ENCODE measurements at places on chromosomes 2 and 18. TPM values are rescaled to one million over a fixed set of nuclear protein-coding genes. Genes with fewer than 3 reads are reported as not detected.
A peak's percentile ranks its signal among the peaks of the same experiment; 100 is the strongest.

LYG2 gene
- total RNA-seq, result not detected

C1GALT1C1L gene
- not detected for total RNA-seq

EVX2 gene
- not detected for total RNA-seq

NTSR2 gene
- not detected for total RNA-seq

OSR1 gene
- total RNA-seq, result 10.8 TPM

LYPD6 gene
- total RNA-seq, result 29.6 TPM

OR6B2 gene
- not detected for total RNA-seq

- no peak for DNase-seq
These were observed 48.4 kb upstream of the APCDD1 start for GRCh38 chr18:10405816-10406663.

DNA sequence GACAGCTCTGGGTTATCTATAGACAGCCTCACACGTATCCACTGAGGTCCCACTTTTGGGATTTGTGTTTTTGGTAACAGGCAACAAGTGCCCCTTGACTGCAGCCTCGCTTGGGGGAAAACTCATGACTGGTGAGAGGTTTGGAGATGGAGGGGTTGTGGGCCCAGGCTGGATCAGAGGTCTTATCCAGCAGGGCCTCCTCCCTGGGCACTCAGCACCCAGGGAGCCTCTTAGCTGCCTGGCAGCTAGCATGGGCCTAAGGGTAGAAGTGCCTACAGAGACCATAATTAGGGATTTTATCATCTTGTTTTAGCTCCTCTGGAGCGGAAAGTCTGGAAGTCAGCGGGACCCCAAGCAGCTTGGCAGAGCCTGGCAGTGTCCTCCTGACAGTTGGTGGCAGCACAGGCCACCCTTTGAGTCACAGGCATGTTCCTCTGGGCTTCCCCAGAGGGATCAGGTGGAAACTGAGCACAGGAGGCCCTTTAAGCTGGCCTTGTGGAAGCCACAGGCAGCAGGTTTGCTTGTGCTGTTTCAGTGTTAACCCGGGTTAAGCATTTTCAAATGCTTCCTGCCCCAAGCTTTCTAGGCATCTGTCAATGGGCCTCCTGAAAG lies 143.1 kb downstream of the KCTD1 start:
- DNase-seq, result peak; percentile 26

- no peak for DNase-seq
These were observed 49.8 kb upstream of the PLA2R1 start for GRCh38 chr2:160111951-160112798.

- peak; percentile 16 for DNase-seq
These were observed 31.5 kb upstream of the NFE2L2 start for GRCh38 chr2:177296040-177296439.

DNA sequence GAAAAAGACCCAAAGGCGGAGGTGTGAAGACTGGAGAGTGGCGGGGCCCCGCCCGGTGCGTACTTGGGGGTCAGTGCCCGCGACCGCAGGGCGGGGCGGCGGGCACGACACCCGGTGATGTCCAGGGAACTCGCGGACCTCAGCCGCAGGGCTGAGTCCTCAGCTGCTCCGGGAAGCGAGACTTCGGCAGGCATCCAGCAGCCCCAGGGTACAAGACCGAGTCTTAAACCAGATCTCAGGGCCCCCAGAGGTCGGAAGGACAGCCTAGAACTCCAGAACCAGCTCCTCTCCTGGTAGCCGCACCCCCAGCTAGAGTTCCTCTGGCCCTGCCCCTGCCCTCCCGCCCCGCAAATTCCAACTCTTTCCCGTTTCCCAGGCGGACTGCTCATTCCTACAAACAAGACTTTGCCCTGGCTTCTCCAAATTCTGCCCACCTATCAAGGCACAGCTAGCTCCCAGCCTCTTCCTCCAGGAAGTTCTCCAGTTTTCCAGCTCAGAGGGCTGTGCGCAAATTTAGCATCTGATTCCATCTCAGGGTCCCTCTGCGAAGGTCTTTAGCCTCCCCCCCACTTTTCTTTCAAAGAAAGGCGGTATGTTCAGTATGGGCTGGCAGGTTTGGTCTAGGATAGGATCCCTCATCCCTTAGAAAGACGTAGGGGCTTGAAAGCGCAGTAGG lies 26.0 kb upstream of the NOTO start:
- DNase-seq, result no peak

- DNase-seq, result no peak
These were observed 1424.0 kb upstream of the PIK3C3 start for GRCh38 chr18:40531051-40531450.

- DNase-seq, result no peak
These were observed 99.0 kb upstream of the CHAC2 start for GRCh38 chr2:53668624-53669026.

DNA sequence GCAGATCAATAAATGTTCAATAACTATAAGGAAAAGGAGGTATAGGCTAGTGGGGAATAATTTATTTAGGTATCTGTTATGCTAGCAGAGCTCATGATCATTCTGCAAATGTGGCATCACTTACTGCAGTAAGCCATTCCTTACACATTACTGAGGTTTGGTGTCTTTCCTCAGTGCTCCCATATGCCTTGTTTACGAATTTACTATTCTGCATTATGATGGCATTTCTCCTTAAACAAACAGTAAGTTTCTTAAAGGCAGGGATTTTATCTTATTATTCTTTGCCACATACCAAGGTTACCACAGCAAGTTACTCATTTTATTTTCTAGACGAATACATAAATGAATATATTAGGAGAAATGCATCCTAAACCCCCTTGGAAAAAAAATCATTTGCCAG lies 88.4 kb downstream of the DSEL start:
- peak; percentile 61 for DNase-seq

DNA sequence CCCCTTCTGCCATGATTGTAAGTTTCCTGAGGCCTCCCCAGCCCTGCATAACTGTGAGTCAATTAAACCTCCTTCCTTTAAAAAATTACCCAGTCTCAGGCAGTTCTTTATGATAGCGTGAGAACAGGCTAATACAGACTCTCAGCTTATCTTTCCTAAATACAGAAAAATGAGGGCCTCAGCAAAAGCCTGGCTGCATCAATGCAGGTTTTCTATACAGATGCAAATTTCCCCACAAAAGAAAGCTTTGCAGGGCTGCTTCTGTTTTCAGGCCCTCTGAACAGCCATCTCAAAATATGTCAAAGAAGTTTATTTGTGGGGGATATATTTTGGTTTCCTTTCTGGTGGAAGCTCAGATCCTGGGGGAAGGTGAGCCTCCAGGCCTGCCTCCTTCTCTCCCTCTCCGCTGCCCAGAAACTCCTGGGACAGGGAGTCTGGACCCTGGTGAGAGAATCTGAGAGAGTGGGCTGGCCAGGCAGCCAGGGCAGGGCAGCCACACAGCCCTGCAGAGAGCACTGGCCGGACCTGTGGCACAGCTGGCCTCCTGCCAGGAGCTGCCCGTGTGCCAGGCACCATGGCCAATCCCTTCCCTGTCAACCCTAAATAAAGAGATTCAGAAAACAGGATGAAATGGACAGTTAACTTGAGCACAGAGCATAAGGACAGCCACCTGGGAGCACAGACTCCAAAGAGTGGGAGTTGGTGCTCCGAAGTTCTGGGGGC lies 21.6 kb upstream of the AGXT start:
- DNase-seq, result no peak

DNA sequence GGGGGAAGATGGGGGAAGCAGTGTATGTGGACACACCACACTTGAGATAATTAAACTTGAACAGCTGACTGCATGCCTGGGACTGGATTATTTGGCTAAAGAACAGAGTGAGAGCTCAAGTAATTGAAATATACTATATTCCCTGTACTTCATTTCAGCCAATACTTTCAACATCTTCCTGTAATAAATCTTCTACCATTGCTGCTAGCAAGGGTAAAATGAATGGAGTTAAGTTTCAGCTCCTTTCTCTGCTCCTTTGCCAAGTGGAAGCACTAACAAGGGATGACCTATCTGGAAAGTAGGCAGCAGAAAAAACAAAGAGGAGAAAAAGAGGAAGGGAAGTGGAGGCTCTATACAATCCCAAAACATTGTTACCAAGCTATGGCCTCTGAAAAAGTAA lies 50.9 kb downstream of the MMADHC start:
- no peak for DNase-seq

GRCh38 chr2:128363934-128364361 lies 45.3 kb upstream of the HS6ST1 start:
- no peak for DNase-seq

DNA sequence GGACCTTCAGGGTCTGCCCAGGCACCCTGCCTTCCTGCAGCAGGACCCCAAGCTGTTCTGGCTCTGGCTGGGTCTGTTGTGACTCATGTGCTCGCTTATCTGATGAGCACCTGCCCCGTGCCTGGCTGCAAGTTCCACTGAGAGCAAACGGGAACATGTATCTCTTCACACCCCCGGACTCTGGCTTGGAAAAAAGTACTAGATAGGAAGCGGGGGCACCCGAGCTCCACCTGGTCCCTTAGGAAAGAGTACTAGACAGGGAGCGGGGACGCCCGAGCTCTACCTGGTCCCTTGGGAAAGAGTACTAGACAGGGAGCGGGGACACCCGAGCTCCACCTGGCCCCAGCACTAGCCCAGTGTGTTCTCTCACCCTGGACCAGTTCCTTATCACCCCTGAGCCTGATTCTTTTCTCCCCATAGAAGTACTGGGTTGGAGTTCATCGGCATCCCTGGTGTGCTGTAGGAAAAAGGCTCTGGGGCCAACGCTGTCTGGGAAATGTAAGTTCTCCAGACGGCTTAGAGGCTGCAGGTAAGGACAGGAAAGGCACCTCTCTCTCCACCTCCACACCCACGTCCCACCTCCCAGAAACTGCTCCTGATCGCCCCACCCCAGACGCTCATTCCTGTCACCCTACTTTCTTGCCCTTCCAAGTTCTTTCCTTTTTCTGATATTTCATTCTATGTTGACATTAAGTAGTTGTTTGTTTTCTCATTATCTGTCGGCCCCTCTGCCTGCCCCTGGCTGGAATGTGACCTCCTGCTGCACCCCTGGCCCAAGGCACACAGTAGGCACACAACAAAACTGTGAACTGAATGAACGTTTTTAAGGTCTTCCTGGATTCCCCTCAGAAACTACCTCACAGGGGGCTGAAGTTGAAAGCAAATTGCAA lies 40.2 kb downstream of the HDAC4 start:
- no peak for DNase-seq

- no peak for DNase-seq
These were observed 7.7 kb downstream of the TPO start for GRCh38 chr2:1420746-1421480.

DNA sequence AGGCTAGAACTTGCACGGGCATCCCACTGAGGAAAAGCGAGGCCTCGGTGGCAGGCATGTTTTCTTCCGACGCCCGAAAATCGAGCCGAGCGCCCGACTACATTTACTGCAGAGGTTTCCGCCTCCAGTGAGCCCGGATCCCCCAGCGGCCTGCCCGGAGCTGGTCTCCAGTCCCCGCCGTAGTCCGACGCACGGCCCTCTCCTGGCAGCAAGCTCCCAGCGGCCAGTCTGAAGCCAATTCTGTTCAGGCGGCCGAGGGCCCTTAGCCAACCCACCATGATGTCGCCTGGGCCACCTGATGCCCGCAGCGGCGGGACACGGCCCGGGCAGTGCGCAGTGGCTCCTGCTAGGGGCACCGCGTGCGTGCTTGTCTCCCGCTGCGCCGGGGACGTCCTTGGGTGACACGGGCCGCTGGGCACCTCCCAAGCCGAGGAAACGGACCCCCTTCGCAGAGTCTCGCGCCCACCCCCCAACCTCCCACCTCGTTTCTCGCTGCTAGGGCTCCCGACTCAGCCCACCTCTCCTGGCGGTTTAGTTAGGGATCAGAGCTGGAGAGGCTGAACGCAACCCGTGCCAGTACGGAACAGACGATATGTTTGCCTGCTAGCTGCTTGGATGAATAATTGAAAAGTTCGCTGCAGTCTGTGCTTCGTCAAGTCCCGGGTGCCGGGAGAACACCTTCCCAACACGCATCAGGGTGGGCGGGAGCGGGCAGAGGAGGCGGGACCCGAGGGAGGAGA lies 5.3 kb downstream of the ONECUT2 start:
- DNase-seq, result no peak

GRCh38 chr2:62423883-62424458 lies 82.0 kb downstream of the TMEM17 start:
- DNase-seq, result no peak

DNA sequence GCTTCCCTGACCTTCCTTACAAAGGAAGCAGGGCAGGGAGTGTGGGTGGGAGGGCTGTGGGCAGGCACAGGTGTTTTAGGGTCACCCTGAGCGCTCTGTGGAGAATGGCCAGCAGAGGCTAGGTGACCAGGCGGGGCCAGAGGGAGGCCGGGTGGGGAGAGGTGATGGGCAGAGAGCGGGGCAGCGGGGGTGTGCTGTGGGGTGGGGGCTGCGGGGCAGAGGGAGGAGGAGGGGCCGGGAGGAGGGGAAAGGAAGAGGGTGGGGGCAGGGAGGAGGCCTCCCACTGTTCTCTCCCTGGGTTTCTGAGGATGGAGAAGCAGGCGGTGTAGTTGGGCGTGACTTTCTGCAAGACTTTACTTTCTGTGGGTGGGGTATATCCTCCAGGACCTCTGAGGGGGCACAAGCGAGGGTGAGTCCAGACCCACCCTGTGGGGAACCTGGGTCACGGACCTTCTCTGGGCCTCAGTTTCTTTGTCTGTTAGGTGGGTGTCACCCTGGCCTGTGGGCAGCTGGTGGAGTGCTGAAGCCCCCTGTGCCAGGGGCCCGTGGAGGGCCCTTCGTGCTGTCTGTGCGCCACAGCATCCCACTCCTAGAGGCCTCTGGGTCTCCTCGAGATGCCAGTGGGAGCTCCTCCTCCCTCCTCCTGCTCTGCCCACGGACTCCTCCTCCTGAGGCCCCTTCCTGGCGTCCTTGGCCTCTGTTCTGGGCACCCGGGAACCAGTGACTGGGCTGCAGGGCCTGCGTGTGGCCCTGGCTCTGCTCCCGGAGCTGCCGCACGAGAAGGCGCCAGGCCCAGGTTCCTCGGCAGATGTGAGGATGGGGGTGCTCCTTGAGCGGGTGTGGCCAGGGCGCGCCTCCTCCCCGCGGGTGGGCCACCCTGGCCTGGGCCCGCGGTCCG lies 6.3 kb upstream of the NEU4 start:
- no peak for DNase-seq

- DNase-seq, result no peak
These were observed 188.5 kb downstream of the EIPR1 start for GRCh38 chr2:3189076-3189591.

- DNase-seq, result no peak
These were observed 218.2 kb downstream of the NDUFA10 start for GRCh38 chr2:239806758-239807434.

DNA sequence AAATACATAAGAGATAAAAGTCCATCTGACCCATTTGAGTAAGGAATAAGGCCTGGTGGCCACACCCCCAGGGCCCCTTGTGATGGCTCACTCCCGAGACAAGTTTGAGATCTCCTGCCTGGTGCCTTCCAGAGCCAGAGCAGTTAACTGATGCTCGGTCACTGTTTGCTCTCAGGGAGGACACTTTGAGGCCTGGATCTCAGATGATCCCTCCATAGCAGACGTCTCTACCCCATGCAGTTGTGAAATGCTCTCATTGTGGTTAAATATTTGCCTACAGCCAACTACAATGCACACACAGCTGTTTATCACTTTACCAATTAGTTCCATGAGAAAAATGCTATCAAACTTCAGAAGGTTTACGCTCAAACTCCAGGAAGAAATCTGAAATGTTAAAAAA lies 12.3 kb downstream of the GYPC start:
- no peak for DNase-seq

DNA sequence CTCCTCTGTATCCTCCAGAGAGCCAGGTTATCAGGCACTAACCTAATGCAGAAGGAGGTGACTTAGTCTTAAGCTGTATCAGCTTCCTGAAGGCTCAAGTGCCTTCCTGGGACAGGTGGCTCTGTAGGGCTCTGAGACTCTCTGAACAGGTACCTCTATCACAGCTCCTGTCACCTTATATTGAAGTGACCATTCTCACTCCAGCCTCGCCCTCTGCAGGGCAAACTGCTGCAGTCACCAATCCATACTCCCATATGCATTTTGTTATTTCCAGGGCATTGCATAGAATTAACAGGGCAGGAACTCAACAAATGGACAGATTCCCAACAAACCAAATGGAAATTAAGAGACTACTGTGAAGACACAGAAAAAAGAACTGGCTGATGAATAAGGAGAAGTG lies 203.0 kb upstream of the REV1 start:
- DNase-seq, result no peak
